Activated naive CD4-positive, alpha-beta T cell treated with anti-CD3 and anti-CD28 coated beads for 36 hours (primary cell): ENCODE measurements at places on chromosomes 2 and 18.

- no peak for DNase-seq
- H3K4me3 ChIP-seq = no peak overlapping the region
- H3K27ac ChIP-seq = no peak overlapping the region
- H3K27me3 ChIP-seq = no peaks in the 10 kb centered on the region
- peaks cover 9% of the 10 kb centered on the region for H3K4me1 ChIP-seq
- no peaks in the 10 kb centered on the region for H3K36me3 ChIP-seq
Measured at GRCh38 chr2:216620786-216621185, 12.4 kb upstream of the IGFBP2 start.

DNA sequence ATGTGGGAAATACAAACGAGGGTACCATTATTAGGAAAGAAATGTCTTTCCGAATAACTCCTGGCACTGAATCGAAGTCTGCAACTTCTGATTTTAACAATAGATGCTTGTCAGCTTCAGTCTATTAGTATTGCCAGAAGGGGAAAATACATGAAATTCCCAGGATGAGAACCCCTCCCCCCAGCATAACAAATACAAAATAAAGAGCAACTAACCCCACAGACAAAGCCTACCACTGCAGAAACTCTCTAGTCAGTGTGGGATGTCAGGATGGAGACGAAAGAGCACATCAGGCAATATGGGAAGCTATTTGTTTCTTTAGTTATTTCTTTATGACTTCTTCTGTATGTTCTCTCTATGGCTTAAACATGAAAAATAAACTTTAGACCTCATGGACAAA is 365.0 kb upstream of the CDH2 start:
- H3K27ac ChIP-seq = no peak overlapping the region
- H3K36me3 ChIP-seq = no peaks in the 10 kb centered on the region
- no peaks in the 10 kb centered on the region for H3K27me3 ChIP-seq
- no peak for DNase-seq
- H3K4me3 ChIP-seq = no peak overlapping the region

GRCh38 chr2:13005048-13005447 is 288.3 kb downstream of the TRIB2 start:
- H3K4me1 ChIP-seq = no peaks in the 10 kb centered on the region
- no peaks in the 10 kb centered on the region for H3K36me3 ChIP-seq
- peaks cover 7% of the 10 kb centered on the region for H3K27me3 ChIP-seq
- DNase-seq = no peak
- H3K4me3 ChIP-seq = no peak overlapping the region

- H3K27ac ChIP-seq = peak overlapping the region; percentile 53
- H3K36me3 ChIP-seq = peaks cover 2% of the 10 kb centered on the region
- H3K27me3 ChIP-seq = peaks cover 6% of the 10 kb centered on the region
- H3K4me1 ChIP-seq = peaks cover 30% of the 10 kb centered on the region
Measured at GRCh38 chr2:39492095-39492590, 55.1 kb upstream of the MAP4K3 start.
